ENCODE measurements at places on chromosomes 7 and 10.
A peak's percentile ranks its signal among the peaks of the same experiment; 100 is the strongest.

GRCh38 chr7:100515072-100515532 is 23.9 kb upstream of the AGFG2 start:
- DNase-seq = no peak

- no peak for DNase-seq
Observed at GRCh38 chr7:107152011-107152410, 16.8 kb upstream of the HBP1 start.

DNA sequence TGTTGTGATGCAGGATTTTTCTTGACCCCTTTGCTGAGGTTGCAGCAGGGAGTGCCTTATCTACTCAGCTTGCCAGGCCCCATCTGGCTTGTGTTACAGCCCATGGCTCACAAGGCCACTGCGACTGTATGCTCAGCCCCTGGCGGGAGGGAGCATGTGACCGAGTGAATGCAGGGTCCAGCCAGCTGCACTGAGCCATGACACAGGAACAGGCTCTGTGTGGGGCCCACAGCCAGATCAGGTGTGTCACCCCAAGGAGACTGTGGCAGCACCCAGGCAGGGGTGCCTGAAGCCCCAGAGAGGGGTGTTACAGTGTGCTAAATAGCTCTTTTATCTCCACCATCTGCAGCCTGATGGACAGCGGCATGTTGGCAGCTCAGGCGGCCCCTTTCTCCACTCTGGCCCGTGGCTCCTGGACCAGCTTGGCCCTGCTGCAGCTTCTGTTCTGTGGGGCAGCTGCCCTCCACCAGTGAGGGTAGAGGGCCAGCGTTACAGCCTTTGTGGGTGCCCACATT is 2.6 kb upstream of the PCBD1 start:
- no peak for DNase-seq

GRCh38 chr10:72763201-72763600 is 71.3 kb downstream of the MCU start:
- DNase-seq = no peak

GRCh38 chr7:154857728-154858681 is 144.9 kb downstream of the PAXIP1 start:
- DNase-seq = no peak

- DNase-seq = no peak
Observed at GRCh38 chr7:151717415-151717814, 159.5 kb downstream of the PRKAG2 start.

DNA sequence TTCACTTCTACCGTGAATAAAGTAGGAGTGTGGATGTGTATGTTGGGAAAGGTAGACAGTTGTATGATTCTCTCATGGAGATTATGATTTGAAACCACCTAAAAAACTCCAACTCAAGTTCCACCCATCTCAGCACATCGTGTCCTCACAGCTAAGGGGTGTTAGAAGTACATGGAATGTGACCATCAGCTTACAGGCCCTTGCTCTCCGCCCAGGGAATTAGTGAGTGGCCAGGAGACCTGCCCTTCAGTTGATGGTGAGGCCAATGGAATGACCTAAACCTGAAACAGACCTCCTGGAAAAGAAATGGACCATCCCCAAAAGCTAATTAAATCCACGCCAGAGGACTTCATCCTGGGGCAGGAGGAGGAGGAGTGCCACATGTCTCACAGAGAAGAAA is 2.1 kb upstream of the WNT2 start:
- no peak for DNase-seq

DNA sequence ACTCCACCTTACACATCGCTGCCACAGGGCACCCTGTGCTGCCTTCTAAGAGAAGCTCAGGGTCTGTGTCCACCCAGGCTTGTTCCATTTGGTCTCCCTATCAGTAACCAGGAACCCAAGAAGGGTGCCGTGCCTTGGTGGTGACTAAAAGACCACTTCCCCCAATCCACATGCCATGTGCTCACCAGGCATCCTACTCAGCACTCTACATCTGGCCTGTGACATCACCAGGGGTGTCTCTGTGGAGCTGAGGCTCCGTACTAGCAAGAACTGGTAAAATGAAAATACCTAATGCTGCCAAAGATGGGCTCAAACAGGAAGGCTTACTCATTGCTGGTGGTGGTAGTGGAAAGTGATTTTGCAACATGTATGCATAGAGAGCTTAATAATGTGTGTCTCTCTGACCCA is 19.0 kb upstream of the C10orf71 start:
- no peak for DNase-seq

- no peak for DNase-seq
Observed at GRCh38 chr7:103717574-103717973, 271.6 kb upstream of the SLC26A5 start.

DNA sequence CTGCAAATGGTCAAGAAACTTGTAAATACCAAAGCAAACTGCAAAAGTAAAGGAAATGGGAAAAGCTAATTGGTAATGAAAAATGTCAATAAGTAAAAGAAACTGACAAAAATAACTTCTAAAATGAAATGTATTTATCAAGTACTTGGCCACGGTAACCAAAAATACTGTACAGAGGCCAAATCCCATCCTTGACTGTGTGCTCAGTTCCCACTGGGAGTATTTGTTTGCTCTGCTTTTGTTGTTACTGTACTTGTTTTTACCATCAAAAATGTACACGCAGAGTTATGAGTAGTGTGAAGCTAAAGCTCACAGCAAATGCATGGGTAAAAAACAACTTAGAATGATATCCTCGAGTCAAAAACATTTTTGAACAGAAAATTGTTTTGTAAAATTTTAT is 31.1 kb downstream of the ENKUR start:
- DNase-seq = no peak

DNA sequence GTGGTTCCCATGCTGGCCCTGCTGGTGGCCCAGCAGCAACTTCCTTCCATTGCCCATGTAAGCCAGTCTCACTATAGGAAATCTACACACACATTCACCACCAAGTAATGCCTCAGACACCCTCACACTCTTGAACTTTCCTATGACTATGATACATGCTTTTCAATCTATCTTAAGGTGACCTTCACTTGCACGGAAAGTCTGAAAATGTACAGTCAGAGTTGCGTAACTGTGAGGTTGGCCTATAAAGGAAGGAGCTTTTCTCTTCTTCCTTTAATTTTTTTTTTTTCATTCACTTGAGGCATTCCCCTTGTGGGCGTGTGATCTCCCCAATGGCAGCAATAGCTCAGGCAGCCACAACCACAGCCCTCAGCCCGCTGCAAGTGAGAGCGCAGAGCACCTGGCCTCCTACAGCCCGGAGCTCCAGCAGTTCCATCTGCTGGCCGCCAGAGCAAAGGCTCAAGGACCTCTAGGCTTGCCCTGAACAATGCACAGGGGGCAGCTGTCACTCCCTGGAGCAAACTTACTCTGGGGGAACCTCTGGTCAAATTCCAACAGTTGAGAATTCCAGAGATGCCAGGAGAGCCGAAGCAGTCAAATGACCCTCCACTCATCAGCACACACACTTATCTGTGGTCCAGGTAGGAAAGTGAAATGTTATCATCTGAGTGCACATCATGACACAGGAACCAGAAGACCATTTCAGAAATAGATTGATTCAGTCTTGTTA is 123.1 kb upstream of the ADO start:
- peak; percentile 57 for DNase-seq

GRCh38 chr10:61169294-61169693 is 225.3 kb upstream of the RHOBTB1 start:
- no peak for DNase-seq

DNA sequence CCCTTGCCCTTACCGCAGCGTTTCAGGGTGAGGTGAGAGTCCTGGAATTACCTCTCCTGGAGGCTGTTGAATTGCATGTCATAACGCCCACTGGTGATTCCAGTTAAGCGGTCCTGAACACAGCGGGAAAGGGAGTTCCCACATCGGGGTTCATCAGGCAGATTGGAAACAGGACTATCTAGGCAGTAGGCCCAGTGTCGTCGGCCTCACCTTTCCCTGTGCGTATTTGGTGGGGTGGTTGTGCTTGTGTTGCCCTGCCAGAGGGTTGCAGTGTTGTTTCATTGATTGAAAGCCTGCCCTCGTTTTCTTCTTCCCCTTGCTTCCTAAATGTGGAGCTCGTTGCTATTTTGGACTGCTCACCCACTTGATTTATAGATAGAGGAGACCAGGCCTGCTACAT is 10.6 kb upstream of the SUN1 start:
- no peak for DNase-seq
